ENCODE measurements at places on chromosomes 5 and 9.

- DNase-seq = no peak
Measured at GRCh38 chr5:9543311-9543920, 2.5 kb downstream of the SEMA5A start.

DNA sequence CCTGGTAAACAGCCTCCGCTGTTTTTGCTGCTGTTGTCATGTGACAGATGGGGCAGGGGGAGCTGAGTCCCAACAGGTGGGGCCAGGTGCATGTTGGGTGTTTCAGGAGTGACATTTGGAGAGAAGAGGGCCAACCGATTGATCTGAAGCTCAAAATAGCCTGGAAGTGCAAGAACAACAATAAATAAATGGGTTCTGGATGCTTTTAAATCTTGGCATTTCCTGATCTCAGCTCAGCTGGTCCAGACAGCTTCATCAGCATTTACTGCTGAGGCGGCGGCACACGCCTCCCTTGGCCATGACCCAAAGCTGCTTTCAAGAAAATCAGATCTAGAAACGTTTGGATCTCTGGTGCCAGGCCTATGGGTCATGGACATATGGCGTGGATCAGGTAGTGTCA is 70.5 kb downstream of the PPARGC1B start:
- DNase-seq = no peak

- no peak for DNase-seq
Measured at GRCh38 chr9:126694206-126695081, 80.7 kb downstream of the LMX1B start.

DNA sequence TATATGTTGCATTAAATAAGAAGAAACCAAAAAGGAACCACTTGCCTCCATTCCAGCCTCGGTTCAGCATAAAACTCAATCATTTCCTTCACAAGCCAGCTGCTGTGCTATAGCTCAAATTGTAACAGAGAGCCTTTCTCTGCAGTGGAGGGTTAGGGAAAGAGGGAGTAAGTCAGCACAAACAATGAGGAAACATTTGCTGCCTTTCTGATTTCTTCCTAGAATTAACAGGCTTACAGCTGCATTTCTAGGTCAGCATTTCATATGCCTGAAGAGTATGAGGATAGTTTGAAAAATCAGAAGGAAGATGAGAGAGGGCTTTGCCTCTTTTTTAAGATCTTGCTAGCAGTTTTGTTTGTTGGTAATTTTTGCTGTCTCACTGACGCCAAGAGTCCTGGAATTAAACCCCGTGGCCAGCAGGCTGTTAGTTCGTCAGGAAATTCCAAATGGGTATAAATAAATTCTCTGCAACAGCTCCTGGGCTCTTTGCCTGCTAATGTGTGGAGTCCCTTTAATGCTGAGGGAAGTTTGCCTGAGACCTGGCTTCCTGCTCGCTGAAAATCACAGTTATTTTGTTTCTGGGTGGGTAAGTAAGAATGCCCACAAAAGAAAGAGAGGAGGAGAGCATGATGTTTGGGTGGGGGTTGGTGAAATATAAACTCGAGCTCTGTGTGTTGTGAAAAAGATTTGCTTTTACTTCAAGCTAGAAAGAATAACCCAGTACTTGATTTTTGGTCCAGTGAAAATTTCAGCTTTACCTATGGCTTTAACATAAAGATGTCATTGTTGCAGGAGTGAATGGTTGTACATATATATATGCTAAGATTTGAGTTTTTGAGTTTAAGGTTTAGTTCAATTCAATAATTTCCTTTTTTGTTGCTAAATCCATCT is 148.1 kb upstream of the DMRT1 start:
- peak; percentile 22 for DNase-seq

DNA sequence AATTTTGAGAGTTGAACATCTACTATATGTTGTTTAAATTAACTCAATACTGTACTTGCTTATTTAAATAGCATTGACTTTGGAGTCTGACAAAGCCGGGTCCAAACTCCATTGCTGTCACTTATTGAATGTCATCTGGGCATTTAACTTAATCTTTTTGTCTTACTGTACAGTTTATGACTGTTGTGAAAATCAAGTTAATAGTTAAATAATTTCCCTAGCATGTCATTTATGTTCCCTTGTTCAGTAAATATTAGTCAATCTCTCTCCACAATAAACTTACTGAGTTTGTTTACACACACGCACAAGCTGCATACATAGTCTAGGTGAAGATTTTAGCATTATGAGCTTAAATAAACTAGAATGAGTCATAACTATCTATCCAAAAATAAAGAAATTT is 6.3 kb upstream of the UGCG start:
- DNase-seq = no peak

GRCh38 chr5:177557041-177557647 is 2.8 kb upstream of the FAM193B start:
- DNase-seq = no peak

DNA sequence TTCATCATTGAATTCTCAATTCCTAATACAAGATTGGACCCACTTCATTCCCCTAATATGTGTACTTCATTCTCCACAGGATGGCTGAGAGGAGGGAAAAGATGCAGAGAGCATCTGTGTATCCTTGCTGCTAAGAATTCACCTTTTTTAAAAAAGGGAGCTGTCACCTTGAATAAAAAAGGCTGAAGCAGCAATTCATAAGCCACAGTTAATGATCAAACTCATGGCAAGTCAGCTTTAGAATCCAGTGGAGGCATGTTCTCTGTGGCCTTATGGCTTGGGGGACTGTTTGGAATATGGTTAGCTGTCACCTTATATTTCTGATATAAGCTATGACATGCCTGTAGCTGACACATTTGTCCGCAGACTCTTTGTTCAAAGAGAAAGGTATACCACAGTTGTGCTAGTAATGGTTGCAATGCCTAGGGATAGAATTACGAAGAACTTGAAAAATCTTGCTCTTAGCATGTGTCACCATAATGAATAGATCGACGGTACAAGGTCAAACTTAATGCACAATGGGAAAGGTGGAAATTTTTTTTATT is 256.8 kb upstream of the TNC start:
- DNase-seq = no peak
